Aorta (tissue), 5 donors: ENCODE measurements at places on chromosomes 3 and 15. TPM values are rescaled to one million over a fixed set of nuclear protein-coding genes. Genes with fewer than 3 reads are reported as not detected.

- no peak for DNase-seq
These were observed 9.5 kb downstream of the DUSP7 start for GRCh38 chr3:52046902-52047239.

GRCh38 chr15:80764535-80764934 lies 14.6 kb upstream of the CEMIP start:
- no peak for DNase-seq

DNA sequence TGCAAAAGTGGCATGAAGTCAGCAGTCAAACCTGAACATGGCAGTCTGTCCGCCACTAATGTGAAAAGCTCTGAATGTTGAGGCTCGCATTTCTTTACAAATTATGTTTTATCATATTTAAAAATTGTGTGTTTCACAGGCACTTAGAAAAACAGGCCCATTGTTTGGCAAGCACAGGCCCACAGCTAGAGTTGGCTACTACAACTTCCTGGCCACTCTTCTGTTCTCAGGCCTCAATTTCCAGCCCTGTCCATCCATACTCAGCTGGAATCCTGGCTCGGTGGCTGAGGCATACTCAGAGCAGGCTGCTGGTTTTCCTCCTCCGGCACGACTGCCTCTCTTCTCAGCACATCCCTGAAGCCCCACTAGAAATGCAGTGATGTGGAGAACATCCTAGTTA lies 44.3 kb downstream of the C2CD4B start:
- no peak for DNase-seq

GRCh38 chr15:101329309-101329863 lies 34.3 kb upstream of the SNRPA1 start:
- DNase-seq, result no peak

GRCh38 chr3:50671331-50671730 lies 3.4 kb upstream of the DOCK3 start:
- DNase-seq, result no peak

GRCh38 chr3:47978386-47978785 lies 37.8 kb downstream of the MAP4 start:
- DNase-seq, result no peak

- no peak for DNase-seq
These were observed 129.1 kb upstream of the ANKRD28 start for GRCh38 chr3:15926871-15927270.

DNA sequence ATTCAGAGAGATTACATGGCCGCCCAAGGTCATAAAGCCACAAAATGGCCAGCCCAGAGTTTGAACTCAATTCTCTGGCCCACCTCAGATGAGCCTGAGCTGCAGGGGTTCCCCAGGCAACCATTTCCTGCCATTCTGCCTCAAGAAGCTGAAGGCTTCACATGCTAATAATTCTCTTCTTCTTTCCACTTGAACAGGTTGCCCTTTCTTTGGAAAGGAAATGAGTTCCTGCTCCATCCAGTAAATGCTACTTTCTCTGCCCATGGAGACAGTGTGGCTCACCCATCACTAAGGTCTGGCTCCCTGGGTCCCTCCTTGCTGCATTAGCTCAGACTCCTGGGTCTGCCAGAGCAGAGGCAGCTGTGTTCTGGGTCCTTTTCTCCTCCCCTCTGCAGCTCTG lies 48.2 kb downstream of the TRIM42 start:
- DNase-seq, result no peak

DNA sequence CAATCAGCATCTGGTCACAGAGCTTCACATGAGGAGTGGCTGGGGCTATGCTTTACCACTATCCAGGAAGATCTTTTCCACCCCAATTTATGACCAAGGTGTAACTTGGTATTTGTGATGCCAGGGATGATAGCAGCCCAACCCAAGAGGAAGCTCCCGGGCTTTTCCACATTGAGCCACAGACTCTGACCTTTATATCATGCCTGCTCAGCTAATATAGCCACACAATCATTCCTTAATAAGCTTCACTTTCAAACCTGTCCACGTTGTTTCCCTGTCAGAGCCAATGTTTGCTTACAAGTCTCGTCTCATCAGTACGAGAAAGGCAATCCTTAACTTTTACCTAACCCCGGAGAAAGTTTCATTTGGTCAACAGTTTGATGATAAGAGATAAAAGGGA lies 330.9 kb downstream of the SHQ1 start:
- DNase-seq, result no peak

Gene LTK
- 1.1 TPM for total RNA-seq

Gene CHRFAM7A
- total RNA-seq, result 11.9 TPM

Gene FAM131A
- 40.6 TPM for total RNA-seq

Gene CNTN3
- total RNA-seq, result 3.4 TPM

Gene ABHD17C
- total RNA-seq, result 8.3 TPM

Gene KBTBD13
- total RNA-seq, result 1.5 TPM
